HCT116 (cell line): ENCODE measurements at places on chromosomes 13 and 19.

- no peak for DNase-seq
These were observed 150.8 kb downstream of the B3GLCT start for GRCh38 chr13:31350560-31350959.

DNA sequence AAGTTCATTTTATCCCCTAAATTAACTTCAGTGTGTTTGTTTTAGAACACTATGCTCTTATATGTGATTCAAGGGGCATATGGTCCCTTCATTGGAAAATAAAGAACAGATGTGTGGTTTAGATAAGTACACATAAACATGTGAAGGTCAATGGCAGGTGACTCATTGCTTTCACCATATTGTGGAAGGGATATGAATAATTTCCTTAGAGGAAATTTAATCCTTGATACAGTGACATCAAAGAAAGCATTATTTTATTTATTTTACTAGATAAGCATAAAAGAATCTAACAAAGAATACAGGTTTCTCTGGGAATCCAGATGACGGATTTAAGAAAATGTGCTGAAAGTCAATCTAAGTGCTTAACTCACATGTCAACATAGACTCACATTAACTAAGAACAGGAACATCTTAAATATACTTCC is 373.5 kb downstream of the KCTD12 start:
- no peak for DNase-seq

- no peak for DNase-seq
These were observed 480.7 kb downstream of the LMO7 start for GRCh38 chr13:76116751-76117360.

GRCh38 chr13:36917311-36917710 is 2.7 kb downstream of the SMAD9 start:
- DNase-seq = no peak
